Stimulated activated CD4-positive, alpha-beta T cell treated with anti-CD3 and anti-CD28 coated beads, TNF-alpha, amount 100 ng/mL, for 48 hours (primary cell): ENCODE measurements at places on chromosomes 1 and 21.

GRCh38 chr1:153612755-153613331, at the start of gene S100A16:
S100A16 (minus strand) TSS chr1:153613137; CDS start chr1:153608151, 4,986 bp downstream.
- DNase-seq: no peak

- peak; percentile 62 for DNase-seq
Measured at GRCh38 chr1:12618965-12619791, 1.2 kb upstream of the DHRS3 start.

GRCh38 chr1:23403038-23403336, 21.6 kb downstream of the TCEA3 start:
- no peak for DNase-seq

GRCh38 chr21:36048357-36048756, 12.0 kb downstream of the SETD4 start:
- no peak for DNase-seq

GRCh38 chr1:34650800-34651199, 104.0 kb upstream of the GJB5 start:
- no peak for DNase-seq

DNA sequence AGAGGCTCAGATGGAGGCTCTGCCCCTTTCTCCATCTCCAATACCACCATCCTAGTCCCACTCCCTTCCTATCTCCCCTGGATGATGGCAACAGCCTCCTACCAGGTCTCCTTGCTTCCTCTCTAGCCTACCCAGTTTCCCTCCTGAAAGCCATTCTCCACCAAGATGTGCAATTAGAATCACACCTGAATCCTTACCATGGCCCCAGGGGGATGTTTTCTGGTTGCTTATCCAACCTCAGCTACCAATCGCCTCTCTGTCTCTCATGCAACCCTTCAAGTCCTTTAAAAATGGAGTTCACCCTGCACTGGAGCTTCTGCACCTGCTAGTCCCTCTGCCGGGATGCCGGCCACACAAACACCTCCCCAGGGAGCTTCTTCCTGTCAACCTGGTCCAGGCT, 2.9 kb downstream of the RCAN1 start:
- DNase-seq: no peak

DNA sequence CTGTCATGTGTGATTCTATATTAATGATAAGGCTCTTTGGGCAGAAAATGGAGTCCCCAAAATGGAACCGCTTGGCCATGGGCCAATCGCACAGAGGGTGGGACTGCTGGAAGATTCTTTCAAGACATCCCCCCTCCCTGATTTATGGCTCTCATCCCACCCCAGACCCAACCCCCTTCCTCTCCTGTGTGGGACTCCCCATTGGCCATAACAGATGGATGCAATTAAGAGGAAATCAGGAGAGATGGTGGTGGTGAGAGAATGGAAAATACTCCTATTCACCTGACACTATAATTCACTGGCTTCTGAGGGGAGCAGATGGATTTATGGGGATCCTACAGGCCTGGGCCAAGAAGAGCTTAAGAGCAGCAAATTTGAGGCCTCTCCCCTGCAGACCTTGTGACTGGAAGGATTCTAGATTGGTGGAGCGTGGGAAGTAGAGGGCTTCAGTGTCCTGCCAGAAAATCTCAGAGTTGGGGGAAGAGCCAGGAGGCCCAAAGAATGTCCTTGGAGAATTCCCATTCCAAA, 1.7 kb downstream of the IGFN1 start:
- DNase-seq: no peak

DNA sequence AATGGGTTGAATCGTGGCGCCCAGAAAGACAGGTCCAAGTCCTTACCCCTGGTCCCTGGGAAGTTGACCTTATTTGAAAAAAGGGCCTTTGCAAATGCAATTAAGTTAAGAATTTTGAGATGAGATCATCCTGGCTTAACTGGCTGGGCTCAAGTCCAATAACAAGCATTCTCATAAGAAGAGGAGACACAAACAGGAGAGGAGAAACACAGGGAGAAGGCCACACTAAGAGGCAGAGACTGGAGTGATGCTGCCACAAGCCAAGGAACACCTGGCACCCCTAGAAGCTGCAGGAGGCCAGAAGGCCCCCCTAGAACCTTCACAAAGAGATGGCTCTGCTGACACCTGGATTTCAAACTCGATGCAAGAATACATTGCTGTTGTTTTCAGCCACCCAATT, 44.6 kb downstream of the PDPN start:
- no peak for DNase-seq

DNA sequence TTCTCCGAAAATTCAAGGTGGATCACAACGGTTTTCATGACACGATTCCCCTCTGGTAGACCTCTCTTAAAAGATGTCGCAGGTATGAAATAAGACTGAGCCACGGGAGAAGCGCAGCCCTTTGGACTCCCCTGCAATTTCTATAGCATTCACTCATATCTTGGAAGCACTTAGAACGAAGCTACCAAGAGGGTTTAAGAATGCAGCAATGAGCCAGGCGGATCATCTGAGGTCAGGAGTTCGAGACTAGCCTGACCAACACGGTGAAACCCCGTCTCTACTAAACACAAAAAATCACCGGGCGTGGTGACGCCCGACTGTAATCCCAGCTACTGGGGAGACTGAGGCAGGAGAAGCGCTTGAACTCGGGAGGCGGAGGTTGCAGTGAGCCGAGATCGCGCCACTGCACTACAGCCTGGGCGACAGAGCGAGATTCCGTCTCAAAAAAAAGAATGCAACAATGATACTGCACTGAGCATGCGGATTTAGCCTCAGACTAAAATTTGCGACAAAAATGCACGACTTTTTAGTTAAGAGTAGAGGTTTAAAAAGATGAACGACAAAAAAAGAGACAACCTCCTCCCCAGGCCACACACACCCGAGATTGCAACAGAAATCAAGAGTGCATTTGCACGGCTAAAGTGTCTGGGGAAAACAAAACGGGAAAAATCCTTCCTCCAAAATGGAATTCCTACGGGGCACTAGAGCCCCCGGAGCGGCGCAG, 743 bp downstream of the TOMM20 start:
- no peak for DNase-seq

- DNase-seq: no peak
Measured at GRCh38 chr1:163528710-163529348, 207.1 kb downstream of the NUF2 start.

DNA sequence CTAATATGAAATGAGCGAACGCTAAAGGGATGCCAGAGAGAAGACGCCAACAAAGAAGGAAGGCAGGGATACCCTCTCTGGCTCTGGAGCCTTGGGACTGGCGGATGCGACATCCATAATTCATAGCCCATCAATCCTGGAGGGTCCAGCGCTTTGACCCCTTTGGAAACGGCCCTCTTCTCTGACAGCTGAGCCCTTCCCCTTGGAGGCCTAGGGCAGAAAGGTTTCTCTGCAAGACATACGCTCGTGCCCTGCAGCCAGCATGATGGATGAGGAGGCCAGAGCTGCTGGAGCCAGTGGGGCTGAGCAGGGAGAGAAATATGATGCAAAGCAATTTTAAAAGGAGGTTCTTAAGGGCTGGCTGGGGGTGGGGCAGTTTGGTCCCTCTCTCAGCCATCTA, 22.2 kb downstream of the OPTC start:
- DNase-seq: no peak

DNA sequence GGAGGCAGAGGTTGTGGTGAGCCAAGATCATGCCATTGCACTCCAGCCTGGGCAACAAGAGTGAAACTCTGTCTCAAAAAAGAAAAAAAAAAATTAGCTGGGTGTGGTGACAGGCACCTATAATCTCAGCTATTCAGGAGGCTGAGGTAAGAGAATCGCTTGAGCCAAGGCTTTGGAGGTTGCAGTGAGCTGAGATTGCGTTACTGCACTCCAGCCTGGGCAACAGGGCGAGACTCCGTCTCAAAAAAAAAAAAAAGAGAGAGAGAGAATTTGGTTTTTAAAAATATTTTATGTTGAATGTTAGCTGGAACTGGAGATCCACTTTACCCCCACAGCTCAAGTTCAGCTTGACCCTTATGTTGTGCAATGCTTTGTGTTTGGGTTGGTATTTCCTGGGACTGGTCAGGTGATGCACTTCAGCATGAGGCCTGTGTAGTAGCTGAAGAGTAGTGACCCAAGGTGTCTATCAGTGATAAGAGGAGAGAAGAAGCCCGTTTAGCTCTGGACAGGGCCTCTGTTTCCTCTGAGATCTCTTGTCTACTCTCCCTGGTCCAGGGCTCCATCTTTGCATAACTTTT, 36.8 kb upstream of the MACF1 start:
- DNase-seq: no peak

GRCh38 chr1:25856856-25857255, 2.4 kb downstream of the AUNIP start:
- DNase-seq: no peak

DNA sequence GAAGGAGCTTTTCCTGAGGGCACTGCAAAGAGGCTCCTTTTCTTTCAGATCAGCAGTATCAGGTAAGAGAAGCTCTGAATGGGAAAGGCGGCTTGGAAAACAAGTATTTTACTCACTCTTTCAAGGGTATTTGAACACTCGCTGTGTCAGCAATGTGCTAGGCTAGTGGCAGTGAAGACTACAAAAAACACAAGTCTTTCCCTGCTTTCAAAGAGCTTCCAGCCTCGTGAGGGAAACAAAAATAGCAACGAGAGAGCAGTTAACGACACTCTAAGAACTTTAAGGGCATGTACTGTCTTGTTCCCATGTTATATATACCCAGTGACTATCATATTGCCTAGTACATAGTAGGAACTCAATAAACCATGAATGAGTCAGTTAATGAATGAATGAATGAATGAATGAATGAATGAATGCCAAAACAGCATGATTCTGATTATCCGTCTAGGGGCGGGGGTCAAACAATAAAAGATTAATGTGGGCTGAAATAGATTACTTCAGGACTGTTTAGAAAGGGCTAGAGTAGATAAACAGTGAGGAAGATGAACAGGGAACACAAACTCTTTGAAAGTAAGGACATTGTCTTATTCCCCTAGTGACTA, 14.2 kb upstream of the MCOLN3 start:
- no peak for DNase-seq

DNA sequence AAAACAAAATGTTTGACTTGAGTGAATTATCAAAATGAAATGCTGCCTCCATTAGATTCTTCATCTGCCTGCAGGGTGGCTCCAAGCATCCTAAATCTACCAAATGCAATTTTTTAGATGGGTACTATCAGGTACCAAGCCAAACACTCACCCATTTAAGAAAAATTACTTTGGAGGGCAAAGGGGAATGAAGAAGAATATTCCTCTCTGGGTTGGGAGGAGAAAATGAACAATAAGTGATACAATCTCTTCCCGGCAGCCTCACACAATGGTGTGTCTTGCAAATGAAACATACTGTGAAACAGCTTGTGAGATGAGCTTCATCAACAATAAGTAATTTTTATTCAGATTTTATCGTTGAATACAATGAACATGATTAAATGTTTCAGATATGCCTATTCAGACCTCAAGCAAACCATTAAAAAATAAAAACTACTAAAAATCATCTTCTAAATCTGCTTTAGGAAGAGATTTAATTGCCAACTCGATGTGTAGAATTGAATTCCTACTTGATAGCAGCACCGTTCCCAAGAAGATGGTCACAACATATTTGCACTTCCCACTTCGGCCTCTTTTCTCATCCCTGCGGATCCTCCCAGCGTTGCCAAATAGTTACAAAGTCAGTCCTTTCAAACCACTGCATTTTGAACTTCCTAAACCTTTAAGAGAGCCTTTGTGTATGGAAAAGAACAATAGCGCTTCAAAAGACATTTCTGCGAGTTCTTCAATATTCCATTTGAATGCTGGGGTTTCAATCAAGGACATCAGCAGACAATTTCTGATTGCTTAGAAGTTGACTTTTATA, 2.7 kb downstream of the DAB1 start:
- DNase-seq: no peak

DNA sequence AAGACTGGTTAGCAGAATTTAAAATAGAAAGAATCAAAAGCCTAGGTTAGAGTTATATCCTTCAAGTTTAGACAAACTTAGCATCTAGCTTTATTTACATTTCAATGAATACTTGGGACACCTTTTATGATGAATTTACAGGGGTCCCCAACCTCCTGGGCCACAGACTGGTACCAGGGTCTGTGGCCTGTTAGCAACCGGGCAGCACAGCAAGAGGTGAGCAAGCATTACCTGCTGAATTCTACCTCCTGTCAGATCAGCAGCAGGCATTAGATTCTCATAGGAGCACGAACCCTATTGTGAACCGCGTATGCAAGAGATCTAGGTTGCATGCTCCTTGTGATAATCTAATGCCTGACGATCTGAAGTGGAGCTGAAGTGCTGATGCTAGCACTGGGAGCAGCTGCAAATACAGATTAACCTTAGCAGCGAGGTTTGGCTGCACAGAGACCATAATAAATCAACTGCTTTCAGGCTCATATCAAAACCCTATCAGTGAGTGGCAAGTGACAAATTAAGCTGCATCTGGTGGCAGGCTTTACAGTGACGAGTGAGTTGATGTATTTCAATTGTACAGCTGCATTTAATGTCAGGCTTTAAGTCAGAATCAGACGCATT, 82.0 kb downstream of the UCHL5 start:
- DNase-seq: no peak

DNA sequence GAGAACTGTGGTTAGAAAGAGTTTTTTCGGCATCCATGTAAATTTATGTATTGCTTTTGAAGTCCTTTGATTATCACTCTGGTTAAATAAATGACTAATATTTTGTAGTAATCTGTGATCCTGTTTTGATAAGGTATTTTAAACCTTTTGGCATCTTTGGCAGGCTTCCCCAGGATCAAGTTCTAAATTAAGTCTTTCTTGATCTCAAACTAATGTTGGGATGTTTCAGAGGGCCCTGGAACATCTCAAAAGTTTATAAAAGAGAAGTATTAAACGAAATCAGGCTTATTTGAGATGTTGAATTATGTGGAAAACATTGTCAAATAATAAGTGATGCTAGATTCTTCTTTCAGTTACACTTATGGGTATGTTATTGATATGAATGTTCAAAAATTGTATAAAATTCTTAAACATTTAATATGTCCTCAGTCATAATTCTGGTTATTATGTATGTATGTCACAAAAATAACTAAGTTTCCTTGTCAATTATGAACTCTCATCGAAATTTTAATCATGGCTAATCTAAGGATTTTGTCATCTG, 36.6 kb downstream of the S100A10 start:
- DNase-seq: no peak

- no peak for DNase-seq
Measured at GRCh38 chr1:109467301-109467777, 993 bp downstream of the SYPL2 start.

DNA sequence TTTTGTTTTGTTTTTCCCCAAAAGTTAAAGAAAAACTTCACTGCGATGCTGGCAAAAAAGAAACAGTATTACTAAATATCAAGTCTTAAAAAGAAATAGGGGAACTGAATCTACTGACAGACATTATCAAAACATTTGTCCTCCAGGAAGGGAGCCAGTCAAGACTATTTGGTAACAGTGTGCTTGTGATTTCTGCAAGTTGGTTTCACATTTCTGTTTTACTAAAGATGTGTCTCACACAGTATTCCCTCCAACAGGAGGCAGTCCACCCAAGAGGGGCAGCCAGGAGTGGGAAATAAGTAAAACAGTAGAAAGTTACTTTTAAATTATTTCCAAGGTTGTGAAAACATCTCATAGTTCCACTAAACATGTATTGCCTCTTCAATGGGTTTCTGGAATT, 74.4 kb upstream of the SDC3 start:
- no peak for DNase-seq

GRCh38 chr1:68706639-68707317, 209.9 kb upstream of the DEPDC1 start:
- DNase-seq: no peak

- no peak for DNase-seq
Measured at GRCh38 chr1:183039985-183040447, 16.8 kb downstream of the LAMC1 start.

- DNase-seq: no peak
Measured at GRCh38 chr1:11664336-11665065, 501 bp downstream of the FBXO6 start.
